Urothelium cell line (cell line): ENCODE measurements at places on chromosomes 5 and 9.
A peak's percentile ranks its signal among the peaks of the same experiment; 100 is the strongest.

DNA sequence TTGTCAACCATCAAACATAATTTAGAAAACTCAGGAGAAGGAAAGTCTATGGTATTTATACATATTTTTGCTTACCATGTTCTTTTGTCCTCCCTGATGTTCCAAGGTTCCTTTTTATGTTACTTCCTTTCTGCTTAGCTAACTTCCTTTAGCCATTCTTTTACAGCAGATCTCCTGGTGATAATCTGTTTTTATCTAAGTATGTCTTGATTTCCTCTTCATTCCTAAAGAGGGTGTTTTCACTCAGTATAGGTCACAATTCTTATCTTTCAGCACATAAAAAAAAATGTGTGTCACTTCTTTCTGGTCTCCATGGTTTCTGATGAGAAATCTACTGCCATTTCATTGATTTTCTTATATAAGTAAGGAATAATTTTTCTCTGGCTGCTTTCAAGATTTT lies 384.4 kb upstream of the PDE4D start:
- no peak for DNase-seq

DNA sequence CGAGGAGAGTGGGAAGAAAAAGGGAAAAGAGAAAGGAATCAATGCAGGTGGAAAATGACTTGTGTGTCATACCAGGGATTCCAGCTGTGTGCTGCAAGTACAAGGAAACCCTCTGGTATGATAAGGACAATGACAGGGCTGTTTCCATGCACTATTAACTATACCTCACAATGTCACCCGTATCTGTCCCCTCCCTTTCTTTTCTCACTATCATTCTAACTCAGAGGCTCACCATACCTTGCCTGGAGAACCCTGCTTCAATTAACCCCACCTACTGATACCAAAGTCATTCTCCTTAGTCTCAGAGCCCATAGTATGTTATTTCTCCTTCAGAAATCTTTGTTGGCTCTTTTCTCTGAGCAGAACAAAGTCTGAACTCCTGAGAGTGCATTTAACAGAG lies 236.2 kb upstream of the NREP start:
- DNase-seq = no peak

DNA sequence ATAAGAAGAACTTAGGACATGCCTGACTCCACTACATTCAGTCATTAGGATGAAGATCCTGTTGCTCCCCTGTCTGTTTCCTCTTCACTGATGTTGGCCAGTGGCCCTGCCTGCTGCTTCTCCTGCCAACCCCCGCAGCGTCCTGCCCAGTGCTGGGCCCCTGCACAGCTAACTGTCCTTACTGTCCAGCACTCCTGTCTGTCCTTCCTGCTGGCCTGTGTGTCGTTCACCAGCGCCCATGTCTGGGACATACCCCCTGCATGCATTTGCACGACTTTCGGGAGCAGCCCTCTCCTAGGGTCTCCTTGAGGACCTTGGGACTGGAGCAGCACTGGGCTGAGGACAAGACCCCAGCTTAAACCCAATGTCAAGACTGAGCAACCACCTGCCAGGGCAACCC lies 547.6 kb downstream of the BNC2 start:
- no peak for DNase-seq

DNA sequence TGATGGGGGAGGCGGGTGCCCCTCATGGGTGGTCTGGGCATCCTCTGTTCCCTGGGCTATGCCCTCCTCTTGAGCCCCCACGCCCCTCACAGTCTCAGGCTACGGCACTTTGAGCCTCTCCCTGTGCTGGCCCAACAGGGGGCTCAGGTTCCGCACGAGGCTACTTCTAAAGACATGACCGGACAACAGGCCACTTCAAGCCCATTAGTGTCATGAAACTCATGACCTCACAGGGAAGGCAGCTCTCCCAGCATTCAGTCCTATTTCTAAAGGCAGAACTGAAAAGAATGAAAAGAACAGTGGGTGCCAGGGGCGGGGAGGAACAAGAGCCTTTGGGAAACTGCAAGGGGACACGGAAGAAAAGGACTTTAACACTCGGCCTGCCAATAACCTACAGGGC lies 45.0 kb downstream of the COL23A1 start:
- no peak for DNase-seq

- no peak for DNase-seq
Observed at GRCh38 chr5:164909673-164910072, 1404.3 kb downstream of the MAT2B start.

GRCh38 chr9:6440405-6440804 lies 27.4 kb downstream of the UHRF2 start:
- DNase-seq = no peak

DNA sequence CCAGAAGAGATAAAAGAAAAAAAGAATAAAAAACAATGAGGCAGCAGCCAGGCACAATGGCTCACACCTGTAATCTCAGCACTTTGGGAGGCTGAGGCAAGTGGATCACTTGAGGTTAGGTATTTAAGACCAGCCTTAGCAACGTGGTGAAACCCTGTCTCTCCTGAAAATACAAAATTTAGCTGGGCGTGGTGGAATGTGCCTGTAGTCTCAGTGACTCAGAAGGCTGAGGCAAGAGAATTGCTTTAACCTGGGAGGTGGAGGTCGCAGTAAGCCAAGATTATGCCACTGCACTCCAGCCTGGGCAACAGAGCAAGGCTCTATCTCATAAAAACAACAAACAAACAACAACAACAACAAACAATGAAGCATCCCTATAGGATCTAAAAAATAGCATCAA lies 121.5 kb downstream of the HMHB1 start:
- no peak for DNase-seq

- DNase-seq = no peak
Observed at GRCh38 chr5:144422018-144422727, 251.5 kb downstream of the KCTD16 start.

GRCh38 chr5:167644619-167645018 lies 646.8 kb upstream of the WWC1 start:
- no peak for DNase-seq

- no peak for DNase-seq
Observed at GRCh38 chr5:91252916-91253315, 130.2 kb downstream of the ARRDC3 start.

- DNase-seq = no peak
Observed at GRCh38 chr5:5209089-5209488, 69.0 kb downstream of the ADAMTS16 start.

DNA sequence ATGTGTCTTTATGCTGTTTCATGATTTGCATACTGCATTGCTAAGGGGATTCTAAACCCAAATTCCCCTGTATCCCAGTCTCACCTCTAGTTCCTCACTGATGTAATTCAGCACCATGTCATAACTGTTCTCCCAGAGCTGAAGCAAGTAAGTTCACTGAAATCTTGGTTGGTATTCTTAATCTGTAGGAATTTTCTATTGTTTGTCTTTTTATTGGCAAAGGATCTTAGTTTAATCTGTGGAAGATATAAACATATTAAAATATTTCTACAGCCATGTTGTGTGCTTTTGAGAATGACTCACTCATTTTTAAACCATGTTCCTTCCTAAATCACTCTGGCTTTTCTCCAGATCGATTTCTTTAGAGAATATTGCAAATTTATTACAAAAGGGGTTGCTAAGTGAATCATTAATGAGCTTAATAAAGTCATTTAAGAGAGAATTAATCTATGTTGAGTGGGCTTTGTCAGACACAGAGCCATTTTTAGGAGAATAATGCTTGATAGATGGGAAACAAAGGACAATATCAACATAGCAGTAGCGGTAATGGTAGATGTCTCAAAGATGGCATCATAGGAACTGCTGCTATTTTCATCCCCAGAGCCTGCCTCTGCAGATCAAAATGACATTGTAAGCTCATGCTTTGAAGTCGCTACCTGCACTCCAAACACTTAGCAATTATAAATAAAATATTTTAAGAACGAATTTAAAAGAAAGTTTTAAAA lies 110.0 kb downstream of the ENC1 start:
- DNase-seq = no peak

GRCh38 chr9:130042406-130042884 lies 544 bp downstream of the FNBP1 start:
- peak; percentile 37 for DNase-seq

- no peak for DNase-seq
Observed at GRCh38 chr5:102295534-102296177, 428 bp downstream of the SLCO4C1 start.

DNA sequence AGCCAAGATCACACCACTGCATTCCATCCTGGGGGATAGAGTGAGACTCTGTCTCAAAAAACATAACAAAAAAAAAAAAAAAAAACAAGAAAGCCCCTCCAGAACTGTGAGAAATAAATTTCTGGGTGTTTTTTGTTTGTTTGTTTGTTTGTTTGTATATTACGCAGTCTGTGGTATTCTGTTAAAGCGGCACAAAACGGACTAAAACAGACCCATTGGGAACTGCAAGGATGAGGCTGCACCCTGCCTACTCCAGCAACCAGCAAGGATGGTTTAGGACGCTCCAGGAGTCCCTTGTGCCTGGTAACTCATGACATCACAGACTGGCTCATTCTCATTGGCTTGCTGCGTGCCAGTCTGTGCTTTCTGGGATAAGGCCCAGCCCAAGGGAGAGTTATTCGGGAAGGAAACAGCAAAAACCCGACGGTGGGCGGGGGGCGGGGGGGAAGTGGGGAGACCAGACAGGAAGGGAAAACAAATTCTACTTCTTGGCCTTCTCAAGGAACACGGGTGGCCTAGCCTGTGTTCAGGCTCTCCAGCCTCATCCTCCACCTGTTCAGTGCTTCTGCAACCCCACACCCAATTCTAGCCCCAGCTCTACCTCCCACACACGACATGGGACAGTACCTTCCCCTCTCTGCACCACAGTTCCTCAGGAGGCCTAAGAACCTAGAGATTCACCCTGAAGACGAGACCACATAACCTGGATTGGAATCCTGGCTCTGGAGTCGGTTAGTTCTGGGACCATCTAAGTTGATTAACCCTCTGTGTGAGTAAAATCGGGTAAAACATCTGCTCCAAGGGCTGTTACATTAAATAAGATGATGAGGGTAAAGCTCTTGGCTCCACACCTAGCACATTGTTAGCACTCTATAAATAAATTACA lies 2.8 kb downstream of the CD74 start:
- peak; percentile 95 for DNase-seq

DNA sequence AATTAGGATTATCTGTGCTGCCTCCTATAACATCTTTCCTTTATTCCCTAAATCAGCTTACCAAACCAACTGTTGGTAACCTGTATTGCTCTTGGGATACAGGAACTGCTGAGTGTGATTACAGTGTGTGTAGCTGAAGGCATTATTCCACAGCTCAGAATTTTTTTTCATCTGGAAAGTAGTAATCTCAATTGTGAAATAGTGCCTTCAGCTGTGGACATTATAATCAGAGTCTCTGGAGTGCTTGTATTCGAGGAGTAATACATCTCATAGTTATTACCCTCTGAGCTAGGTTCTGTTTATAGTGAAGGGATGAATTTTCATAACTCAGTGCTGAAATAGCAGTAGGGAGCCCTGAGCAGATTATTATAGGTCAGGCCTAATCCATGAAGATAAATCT lies 199.5 kb downstream of the MAST4 start:
- DNase-seq = no peak

GRCh38 chr9:121859646-121860045 lies 208.2 kb downstream of the DAB2IP start:
- no peak for DNase-seq

DNA sequence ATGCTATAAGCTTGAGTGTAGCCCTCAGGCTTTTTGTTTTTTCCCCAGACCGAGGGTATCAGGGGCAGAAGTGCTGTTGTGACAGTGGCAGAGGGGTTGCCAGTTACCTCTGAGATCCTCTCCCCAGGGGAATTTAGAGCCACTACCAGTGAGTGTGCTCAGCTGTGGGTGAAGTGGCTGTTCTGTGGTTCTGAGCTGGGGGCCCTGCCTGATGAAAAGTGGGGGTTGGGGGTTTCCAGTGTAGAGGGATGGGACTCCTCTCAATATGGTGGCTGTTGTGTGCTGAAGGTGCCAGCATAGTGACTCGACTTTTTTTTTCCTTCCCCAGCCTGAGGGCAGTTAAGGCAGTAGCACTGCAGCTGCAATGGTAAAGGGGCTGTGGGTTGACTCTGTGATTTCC lies 506.7 kb downstream of the TMEM232 start:
- DNase-seq = no peak

DNA sequence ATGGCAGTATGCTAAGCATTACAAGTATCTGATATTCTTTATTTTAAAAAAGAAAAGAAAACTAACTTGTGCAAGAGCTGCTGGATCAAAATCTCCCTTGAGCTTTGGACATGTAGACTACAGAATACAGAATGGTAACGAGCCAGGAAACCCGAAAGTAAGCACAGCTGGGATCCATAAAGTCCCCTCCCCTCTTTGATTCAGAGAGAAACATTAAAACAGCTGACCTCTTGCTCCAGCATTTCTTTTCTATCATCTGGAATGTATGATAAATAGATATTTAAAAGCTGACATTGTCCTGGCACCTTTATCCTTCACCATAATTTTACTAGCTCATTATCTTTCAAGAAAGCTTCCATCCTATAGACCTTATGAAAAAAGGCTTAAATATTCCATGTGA lies 28.2 kb upstream of the LPAR1 start:
- DNase-seq = no peak

- peak; percentile 41 for DNase-seq
Observed at GRCh38 chr5:10354048-10354872, 765 bp downstream of the MARCHF6 start.

DNA sequence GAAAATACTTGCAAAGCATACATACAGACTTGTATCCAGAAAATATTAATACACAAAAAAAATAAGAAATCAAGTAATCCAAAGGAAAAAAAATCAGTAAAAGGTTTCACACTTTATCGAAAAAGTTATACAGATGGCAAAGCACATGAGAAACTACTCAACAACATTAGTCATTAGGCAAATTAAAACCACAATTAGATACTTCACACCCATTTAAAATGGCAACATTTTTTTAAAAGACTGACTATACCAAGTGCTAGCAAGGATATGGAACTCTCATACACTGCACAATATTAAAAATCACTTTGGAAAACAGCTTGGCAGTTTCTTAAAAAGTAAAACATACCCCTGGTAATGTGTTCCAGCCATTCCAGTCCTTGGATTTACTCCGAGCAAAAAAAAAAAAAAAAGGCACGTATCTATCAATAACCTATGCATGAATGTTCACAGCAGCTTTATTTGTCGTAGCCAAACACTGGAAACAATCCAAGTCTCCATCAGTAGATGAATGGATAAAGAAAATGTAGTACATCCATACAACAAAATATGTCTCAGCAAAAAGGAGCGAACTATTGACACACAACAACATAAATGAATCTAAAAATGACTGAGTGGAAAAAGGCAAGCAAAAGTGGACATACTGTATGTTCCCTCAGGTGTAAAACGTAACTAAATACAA lies 66.0 kb downstream of the GNAQ start:
- no peak for DNase-seq

- no peak for DNase-seq
Observed at GRCh38 chr9:92457576-92457975, 24.7 kb downstream of the ASPN start.

DNA sequence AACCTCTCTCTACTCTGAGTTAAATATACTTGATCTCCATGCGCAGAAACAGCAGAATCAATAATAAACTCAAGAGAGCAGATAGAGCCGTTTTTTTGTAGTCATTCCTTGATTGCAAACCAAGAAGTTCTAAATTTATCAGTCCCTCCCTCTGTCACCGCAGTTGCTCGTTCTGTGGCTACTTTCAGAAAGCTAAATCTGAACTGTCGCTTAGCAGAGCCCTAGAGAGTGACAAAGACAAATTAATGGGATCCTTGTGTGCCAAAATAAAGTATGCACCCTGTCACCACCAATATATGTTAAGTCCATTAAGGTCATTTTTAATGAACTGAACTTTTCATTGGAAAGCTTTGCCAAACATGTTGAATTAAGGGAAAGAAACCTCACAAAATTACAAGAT lies 218.3 kb downstream of the ADAMTSL1 start:
- DNase-seq = no peak

GRCh38 chr5:39226100-39226451 lies 6.7 kb upstream of the FYB1 start:
- DNase-seq = no peak
